ENCODE measurements at places on chromosomes 5 and 9.
A peak's percentile ranks its signal among the peaks of the same experiment; 100 is the strongest.

GRCh38 chr5:156155598-156155997 is 171.4 kb upstream of the SGCD start:
- DNase-seq: no peak

DNA sequence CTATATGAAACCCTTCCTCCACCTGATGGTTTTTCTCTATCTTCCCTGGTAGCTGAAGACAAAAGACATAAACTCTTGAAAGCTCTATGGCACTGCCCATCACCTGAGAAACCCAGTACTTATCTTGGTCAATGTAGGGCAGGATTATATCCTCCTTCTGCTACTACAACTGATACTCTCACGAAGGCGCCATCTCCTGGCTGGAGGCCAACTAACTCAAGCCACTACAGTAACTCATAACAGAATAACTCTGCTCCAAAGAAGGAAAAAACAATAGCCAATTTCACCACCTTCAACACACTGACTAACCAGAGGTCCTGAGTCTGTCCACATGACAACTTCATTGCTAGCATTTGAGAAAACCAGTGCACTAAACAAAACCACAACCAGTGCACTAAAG is 409.2 kb downstream of the CETN3 start:
- DNase-seq: no peak

- no peak for DNase-seq
Measured at GRCh38 chr9:132989414-132989996, 11.0 kb downstream of the GFI1B start.

DNA sequence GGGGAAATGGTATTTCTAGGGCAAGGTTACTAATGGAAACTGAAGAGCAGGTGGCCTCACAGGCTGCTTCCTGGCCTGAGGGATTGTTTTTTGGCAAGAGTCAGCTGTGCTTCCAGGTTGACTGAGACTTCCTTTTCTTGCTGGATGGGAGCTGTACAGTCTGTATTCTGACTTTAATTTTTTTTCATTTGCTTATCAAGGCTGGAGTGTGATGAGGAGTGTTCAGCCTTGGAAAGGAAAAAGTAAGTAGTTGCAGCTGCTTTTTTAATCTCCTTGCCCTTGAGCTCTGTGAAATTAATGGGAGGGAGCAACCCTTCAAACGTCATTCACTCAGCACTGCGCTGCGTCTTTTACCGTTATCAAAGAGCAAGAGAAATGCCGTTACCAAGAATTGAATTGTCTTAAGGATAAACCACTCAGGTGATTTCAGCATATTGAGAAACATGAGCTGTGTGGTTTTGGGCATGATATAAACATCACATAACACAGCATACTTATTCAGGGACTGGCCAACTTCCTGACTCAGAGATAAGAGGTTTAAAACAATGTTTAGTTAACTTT is 47.6 kb downstream of the AQP7 start:
- no peak for DNase-seq

GRCh38 chr5:177303121-177303924 is at the start of the genes PRELID1 and RAB24:
TSS of gene PRELID1 (plus strand) at chr5:177303799. CDS start at chr5:177303986, 187 bp downstream.
TSS of gene RAB24 (minus strand) at chr5:177303719. CDS start at chr5:177303288, 431 bp downstream.
- DNase-seq: peak; percentile 90

- DNase-seq: no peak
Measured at GRCh38 chr9:35562895-35563780, 41.9 kb upstream of the TESK1 start.

DNA sequence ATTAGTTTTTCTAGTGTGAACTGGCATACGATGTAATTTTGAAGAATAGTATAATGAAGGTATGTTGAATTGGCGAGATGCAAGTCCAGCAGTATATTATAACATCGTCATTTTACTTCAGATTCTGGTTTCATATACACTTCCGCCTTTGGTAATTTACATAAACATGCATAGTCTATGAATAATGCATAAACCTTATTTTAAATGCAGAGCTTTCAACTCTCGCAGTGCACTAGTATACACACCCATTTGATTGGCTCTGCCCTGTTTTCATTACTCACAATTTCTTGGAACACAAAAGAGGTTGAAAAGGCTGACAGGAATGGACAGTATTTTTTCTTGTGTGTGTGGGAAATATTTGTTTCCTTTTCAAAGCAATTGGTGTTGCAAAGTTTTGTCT is 128.9 kb upstream of the CCNH start:
- no peak for DNase-seq

DNA sequence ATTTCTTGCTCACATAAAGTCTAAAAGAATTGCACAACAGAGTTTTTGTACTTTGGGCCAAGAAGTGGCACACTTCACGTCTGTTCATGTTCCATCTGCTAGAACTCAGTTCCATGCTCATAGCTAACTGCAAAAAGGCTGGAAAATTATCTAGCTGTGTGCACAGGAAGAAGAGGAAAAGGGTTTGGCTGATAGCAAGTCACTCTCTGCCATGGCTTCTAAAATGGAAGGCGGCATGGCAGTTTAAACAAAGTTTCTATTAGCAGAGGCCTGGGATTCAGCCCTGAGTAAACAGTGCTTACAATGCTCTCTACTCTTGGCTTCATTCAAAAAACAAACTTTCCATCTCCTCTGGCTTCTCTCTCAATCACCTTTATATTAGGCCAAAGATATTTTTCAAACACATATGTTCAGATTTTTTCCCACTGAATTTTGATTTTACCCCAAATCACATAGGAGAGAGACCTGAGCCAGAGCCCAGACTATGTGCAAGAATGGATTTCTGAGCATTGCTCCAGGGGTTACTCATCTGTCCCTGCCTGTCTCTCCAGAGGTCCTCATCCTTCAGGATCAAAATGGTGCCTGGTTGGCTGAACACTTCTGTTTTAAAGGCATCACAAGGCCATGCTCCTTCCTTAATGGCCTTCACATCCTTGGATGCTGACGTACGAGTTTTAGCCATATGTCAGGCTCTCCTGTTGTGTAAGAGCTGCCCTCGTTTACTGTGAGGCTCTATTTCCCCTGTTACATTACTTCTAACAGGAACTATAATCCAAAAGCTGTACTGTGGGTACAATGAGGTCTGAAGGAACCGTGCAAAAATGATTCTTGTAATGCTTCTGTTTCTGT is 226.6 kb downstream of the SAXO1 start:
- DNase-seq: no peak

DNA sequence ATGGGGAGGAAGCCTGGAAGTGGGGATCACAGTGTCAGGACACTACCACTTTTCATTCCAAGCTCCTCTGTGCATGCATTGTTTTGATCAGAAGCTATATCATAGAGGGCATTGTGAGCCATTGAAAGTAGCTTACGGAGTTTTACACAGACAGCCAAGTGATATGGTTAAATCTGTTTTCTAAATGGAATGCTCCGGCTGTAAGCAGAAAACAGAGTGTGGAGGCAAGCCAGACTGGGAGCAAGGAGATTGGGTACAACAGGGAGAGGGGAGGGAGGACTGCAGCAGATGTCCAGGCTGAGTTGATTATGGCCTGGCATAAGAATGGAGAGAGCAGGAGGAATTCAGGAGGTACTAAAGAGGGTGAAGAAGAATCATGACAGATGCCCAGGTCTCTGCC is 15.5 kb upstream of the SOWAHA start:
- DNase-seq: no peak

GRCh38 chr5:14309878-14310531 is 166.9 kb downstream of the TRIO start:
- DNase-seq: no peak

Measured in T-helper 2 cell treated with Interferon-gamma antibody and Interleukin-4, amounts not matched to agents 5 μg/mL and 100 μg/mL, for 36 hours (primary cell).